ENCODE measurements at places on chromosomes 2 and 18.

GRCh38 chr2:119455066-119455718, 23.5 kb downstream of the TMEM37 start:
- no peak for DNase-seq

DNA sequence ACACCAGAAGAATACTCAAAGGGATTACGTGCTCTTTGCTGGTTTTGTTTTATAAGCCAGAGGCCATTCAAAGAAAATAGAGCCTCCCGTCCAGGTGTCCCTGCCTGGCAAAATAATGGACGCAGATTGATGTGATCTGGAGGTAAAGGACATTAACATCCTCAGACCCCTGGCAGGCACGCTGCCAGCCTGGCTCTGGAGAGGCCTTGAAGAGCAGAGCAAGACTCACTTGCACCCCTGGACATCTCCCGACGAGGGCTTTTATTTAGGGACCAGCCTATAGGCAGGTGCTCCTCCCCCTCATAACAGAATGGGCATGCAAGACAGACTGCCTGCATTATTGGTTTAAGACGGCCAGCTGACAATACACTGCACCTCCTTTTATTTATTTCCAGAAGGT, 291.3 kb downstream of the BCL11A start:
- no peak for DNase-seq

GRCh38 chr18:45083226-45083855, 402.7 kb downstream of the SETBP1 start:
- no peak for DNase-seq

GRCh38 chr2:40049781-40050180, 270.7 kb upstream of the THUMPD2 start:
- DNase-seq, result no peak

GRCh38 chr2:182866461-182867406, at the start of gene FRZB:
Gene FRZB (minus strand): TSS chr2:182866637. CDS start chr2:182866552, 85 bp downstream.
- DNase-seq, result no peak

DNA sequence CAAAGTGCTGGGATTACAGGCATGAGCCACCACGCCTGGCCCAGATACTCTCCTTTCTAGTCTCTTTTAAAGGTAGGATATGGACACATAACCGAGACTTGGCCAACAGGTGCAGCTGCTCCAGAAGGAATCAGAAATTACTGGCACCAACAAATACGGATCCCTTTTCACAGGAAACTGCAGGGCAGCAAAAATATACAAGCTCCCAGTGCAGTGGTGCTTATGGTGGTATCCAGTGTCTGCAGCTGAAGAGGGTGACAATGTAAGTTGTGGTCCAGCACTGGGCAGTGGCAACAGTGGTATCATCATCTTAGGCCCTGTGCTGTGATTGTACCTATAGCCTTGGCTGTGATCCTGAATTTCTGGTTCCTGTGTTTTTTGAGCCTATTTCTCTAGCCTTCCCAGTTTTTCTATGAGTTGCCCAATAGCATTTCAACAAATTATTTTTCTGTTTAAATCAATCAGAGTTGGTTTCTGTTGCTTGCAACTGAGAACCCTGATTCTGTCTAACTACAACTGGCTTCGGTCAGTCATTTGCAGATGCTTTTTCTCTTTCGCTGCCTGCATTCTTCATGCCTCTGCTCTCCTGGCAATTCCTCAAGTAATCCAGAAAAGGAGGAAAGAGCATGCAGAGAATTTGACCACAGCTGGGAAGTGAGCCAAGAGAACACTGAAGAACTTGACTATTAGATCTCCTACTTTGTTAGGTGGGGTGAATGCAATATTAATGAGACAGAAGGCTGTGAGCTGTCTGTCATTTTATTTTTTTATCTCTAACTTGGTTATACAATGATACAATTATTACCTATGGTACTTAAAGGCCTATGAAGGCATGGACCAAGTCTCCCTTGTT, 30.8 kb upstream of the EML4 start:
- no peak for DNase-seq

DNA sequence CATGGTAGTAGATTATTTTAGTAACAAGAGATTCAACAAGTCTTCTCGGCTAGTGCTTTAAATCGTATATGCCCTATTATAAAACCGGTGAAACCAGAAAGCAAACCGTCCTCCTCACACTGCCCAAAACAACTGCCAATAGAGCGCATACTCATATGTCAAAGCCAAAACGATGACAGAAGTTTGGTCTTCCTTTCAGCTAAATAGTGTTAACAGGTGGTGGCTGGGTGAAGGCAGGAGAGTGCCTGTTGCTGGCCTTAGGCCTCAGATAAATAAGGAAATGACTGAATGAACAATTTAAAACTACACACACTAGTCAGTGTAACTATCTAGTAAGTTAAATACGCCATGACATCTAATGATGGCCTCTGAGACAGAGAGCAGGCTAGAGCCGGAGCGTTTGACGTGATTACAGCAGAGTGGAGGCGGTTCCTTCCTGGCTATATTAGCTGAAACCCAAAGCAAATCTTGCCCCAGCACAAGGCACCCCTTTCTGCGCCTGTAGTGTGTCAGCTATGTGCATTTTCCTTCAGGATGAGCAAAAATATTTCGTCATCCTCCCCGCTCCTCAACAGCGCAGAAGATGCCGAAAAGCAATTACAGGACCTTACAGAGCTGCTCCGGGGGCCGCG, 1.6 kb downstream of the LONRF2 start:
- no peak for DNase-seq

DNA sequence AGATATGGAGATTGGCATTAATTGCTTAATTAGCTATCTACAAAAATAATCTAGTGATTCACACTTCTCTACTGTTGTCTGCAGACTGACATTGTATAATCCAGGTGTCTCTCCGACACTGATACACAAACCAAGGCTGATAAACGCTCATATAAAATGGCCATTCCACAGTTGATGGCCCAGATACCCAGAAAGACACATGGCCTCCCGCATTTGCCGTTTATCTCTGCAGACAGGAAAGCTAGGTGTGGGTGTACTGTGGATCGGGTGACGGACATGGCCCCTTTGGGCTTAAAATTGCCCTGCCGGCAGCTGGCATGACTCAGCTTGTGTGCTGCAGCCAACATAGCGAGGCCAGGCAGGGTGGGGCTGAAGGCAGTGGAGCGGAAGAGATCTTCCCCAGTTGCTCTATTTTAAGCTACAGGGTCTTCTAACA, 18.5 kb downstream of the PMAIP1 start:
- no peak for DNase-seq

- DNase-seq, result no peak
These were observed 28.6 kb upstream of the POU3F3 start for GRCh38 chr2:104825124-104825865.

- DNase-seq, result no peak
These were observed 231.1 kb upstream of the ZNF804A start for GRCh38 chr2:184367211-184367610.

DNA sequence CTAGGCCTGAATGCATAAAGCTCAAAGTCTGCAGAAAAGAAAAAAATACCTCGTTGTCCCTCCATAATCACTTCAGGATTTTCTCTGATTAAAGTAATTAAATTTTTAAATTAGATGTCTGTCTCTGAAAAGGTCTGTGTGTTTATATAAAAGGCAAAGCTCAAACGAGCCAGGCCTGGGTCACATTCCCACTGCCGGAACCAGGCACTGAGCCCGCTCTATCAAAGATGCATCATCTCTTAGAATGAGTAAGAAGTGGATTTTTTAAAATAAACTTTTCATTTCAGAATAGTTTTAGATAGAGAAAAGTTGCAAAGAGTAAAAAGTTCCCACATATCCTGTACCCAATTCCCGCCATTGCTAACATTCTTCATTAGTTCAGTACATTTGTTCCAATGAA, 202.1 kb upstream of the KYNU start:
- DNase-seq, result no peak

GRCh38 chr2:190999949-191000665, 13.9 kb downstream of the STAT1 start:
- no peak for DNase-seq

DNA sequence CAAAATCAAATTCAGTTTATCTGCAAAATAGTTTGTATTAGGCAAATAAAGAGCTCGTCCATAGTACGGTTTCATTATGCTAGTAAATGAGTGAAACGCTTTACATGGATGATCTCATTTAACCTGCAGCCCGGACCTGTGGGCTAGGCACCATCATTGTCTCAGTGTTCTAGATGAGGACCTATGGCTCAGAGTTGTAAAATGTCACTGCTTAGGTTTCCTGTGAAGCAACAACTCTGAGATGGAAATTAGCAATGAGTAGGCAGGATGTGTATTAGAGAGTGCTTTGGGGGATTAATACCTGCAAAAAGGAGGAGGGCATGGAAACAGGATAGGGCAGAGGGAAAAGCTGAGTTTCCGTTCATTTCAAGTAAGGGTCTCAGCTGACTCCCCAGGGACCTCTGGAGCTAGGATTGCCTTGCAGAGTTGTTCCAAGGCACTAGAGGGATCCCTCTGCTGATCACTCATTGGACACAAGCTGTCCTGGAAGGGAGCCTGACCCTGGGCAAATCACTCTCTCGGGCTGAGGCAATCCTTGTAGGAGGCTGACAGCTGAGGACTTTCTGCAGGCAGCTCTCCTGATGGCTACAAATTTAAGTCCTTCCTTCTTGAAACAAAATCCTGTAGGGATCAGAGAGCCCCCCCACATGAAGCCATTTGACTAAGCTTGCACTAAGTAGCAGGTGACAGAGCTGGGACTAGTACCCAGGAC, 58.8 kb upstream of the SIX2 start:
- DNase-seq, result no peak

- no peak for DNase-seq
These were observed 4.0 kb upstream of the CKAP2L start for GRCh38 chr2:112768432-112768831.

DNA sequence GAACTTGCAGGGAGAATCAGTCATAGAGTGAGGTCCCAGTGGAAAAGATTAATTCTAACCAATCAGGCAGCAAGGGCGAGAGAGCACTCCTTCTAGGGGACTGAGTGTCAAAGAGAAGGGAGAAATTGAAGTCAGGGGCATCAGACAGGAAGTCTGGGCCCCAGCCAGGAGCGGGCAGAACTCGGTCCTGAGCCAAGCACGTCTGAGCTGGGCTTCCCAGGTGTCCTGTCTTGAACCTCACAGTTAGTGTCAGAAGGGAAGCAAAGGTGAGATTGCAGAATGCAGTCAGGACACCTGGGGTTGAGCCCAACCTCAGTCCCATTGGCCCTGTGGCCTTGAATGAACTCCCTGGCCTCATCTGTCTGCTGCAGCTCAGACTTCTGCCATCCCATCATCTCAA, 220.9 kb downstream of the SMAD2 start:
- no peak for DNase-seq

- no peak for DNase-seq
These were observed 170.5 kb downstream of the NDUFA10 start for GRCh38 chr2:239854596-239854995.

- DNase-seq, result no peak
These were observed 10.1 kb upstream of the SULT1C4 start for GRCh38 chr2:108367561-108368175.

DNA sequence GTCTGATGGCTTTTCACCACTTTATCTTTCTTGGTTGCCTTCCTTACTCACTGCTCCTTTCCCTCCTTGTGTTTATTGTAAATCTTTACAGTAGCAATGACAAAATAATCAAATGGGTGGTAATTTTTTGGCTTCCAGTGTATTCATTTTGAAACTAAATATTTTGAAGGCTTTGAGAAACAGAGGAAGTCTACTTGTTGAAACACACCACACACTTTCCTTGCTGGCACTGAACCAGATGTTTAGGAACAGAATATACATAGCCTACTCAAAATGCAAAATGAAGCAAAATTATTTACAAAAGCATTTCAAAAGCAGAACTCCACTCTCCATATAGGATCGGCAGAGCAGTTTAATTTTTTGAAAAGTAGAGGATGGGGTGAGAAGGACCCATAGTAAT, 189.8 kb downstream of the LTBP1 start:
- DNase-seq, result no peak

- no peak for DNase-seq
These were observed 64.3 kb upstream of the EPAS1 start for GRCh38 chr2:46232860-46233259.

DNA sequence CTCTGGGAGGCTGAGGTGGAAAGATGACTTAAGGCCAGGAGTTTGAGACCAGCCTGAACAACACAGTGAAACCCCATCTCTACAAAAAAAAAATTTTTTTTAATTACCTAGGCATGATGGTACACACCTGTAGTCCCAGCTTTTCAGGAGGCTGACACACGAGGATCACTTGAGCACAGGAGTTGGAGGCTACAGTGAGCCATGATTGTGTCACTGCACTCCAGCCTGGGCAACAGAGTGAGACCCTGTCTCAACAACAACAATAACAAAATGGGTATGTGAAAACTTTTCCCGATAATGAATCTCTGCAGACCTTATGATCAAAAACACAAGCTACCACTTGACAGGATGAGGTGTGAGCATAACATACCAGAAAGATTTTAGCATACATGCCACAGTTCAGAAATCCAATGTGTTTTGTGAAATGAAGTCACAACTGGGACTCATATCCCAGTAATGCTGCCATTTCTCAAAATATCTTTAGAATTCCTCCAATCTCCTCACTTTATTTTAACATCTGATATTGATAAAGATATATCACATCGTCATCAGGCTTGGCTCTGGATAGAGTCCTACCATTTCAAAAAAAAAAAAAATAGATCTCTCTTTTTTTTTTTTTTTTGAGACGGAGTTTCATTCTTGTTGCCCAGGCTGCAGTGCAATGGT, 74.0 kb upstream of the PELI1 start:
- no peak for DNase-seq

DNA sequence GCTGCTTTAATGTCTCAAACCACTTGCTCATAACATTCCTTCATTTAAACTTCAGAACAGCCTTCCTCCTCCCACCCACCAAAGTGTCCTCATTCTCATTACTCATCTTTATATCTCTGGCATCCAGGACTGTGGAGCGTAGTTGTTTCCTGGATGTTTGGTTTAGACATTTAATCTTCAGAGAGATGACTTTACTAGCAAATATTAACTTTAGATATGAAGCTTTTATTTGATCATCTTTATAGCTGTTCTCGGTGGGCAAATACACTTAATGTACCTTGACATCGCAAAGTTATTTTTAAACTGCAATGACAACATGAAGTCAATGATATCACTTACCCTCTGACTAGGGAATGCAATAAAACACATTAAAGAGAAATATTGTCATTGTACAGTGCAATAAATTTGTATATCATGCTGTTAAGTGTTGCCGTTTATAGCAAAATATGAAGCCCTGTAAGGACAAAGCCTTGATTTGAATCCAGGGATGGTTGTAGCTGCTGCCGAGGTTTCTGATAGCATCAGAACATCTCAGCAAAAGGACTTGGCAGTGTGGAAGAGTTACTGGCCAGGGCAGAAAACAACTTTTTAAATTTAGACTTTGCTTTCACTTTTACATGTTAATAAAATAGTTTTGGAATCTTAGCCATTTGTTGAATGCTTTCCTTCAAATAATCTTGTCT, 4.6 kb upstream of the LAMA3 start:
- no peak for DNase-seq

GRCh38 chr2:29799628-29800027, 121.8 kb downstream of the ALK start:
- no peak for DNase-seq

DNA sequence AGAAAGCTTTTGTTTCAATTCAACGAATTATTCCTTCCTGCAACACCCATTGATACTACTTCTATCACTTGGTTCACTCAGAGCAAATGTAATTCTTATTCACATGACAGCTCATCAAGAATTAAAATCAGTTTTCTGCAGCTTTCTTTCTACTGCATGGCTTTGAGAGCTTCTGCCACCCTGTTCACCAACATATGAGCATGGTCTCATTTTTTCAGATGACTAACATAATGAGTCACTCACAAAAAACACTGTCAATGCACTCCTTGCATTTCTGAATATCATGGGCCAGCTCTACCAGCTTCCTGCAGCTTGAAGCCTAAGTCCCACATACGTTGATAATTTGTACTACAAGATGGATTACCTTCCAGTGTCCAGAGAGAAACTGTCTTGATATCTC, 342.9 kb downstream of the LRATD1 start:
- DNase-seq, result no peak

- DNase-seq, result no peak
These were observed 56.8 kb downstream of the ATOH8 start for GRCh38 chr2:85810371-85811179.

Data from CD4-positive, alpha-beta T cell treated with Interleukin-4 for 4 hours (primary cell).